Iris pigment epithelial cell (primary cell): ENCODE measurements at places on chromosomes 3 and 15.

DNA sequence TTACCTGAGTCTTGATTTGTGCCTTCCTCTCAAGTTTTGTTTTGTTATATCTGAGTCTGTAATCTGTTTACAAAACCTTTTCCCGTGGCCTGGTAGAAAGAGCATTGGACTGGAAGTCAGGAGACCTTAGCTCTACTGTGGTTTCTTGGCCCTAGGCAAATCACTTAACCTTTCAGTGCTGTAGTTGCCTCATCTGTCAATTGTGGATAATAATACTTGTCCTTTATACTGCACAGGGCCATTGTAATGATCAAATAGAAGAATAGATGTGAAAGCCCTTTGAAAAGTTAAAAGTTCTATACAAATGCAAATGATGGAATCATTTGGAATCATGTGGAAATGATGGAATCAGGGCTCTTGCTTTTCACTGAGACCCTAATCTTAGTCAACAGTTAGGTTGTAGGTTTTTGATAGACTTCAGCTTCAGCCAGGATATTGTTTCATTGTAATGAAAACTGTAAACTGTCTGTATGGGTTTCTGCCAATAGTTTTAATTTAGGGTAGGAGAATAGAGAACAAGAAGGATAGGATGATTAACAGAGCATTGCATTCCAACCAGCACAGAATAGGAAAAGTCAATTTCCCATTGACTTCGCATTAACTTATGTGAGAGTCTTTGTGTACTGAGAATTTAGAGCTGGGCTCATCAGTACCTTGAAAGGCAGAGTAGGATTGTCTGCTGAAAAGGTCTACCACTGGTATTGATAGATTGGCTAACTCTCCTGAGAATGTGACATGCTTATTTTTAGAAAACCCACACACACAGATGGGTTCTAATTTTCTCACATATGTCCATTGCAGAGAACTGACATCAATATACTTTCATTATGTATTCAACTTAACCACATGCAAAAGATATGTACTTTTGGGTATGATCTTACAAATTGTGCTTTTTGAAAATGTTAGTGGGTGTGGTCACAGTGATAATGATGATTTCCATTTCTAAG is 21.8 kb downstream of the MAP2K5 start:
- DNase-seq: no peak

DNA sequence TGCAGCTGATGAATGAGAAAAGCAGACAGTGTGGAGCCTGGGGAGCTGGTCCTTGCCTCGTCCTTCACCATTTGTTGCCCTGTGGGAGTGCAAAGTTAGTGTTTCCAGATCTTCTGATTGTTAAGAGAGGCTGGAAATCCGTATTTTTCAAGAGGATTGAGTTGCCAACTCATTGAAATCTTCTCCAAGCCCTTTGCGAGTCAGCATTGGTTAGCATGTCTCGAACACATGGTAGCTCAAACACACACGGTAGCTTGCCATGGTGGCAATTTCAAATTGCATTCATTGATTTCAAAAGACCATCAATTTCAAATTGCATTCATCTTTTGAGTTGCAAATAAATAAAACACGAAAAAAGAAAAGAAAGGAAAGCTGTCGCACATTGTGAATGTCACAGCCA is 70.7 kb downstream of the SLCO3A1 start:
- DNase-seq: no peak

DNA sequence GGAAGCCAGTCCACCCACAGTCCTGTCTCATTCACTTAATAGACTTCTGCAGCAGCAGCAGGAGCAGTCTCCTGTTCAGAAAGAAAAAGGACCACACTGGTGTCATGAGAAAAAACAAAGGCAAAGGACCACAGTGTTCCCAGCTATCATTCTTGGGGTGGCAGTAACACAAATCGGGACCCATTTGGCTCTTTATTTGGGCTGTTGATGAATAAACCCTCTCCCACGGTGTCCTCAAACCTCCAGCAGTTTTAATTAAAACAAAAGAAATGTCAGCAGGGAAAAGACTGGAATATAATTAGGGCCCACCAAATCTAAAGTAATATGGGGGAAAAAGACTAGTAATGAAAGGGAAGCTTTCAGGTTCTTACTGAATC is 210.5 kb upstream of the SLC2A2 start:
- DNase-seq: no peak

- DNase-seq: peak; percentile 95
Measured at GRCh38 chr3:112653881-112654300, 12.9 kb upstream of the CCDC80 start.

GRCh38 chr3:13963137-13963886 is 83.4 kb upstream of the WNT7A start:
- no peak for DNase-seq

GRCh38 chr15:73240866-73241499 is 127.8 kb downstream of the HCN4 start:
- peak; percentile 57 for DNase-seq

- DNase-seq: no peak
Measured at GRCh38 chr3:195904368-195904767, 4.0 kb downstream of the TNK2 start.

DNA sequence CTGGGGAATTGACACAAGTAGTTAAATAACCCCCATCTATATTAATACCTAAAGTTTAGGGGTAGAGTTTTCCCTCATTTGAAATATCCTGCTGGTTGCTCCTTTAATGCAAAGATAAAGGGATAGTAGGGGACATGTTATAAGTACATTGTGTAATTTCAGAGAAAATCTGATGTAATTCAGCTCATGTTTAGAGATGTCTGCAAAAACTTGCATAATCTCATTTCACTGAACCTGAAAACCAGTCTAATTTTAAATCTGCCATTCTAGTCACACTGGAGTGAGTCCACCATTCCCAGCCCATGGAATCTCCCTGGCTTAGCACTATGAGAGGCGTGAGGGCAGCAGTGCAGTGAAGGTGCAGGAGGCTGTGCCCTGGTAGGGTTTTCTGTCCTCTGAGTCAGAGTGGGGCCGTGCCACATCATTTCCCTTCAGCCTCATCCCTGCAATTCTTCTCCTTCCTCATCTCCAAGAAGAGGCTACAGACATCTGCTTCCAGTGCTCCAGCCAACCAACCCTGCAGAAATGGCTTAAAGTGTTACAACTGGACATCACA is 246.3 kb upstream of the UMPS start:
- DNase-seq: no peak

DNA sequence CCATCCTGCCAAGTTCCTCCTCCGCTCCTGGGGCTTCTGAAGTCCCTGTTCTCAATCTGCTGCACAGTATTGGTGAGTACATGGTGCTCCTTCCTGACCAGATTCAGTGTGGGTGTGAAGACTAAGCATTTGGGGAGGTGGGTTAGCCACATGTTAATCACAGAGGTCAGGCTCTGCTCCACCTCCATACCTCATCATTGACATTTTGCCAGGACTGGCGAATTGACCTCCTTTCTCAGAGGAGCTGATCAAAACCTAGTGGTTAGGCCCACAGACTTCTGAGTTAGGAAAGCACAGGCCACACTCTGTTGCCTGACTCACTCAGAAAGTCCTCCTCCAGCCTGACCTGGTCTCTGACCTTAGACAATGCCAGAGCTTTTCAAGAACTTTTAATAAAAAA is 8.4 kb upstream of the RPS17 start:
- no peak for DNase-seq

GRCh38 chr15:85380812-85381642 is 624 bp downstream of the AKAP13 start:
- peak; percentile 46 for DNase-seq

- DNase-seq: peak; percentile 10
Measured at GRCh38 chr3:26712211-26713026, 89.8 kb downstream of the LRRC3B start.

GRCh38 chr3:46059432-46059831 is 32.1 kb upstream of the XCR1 start:
- no peak for DNase-seq

- no peak for DNase-seq
Measured at GRCh38 chr3:32698506-32698905, 13.5 kb downstream of the CNOT10 start.

GRCh38 chr3:102144063-102144462 is 290.8 kb upstream of the ZPLD1 start:
- DNase-seq: peak; percentile 31

DNA sequence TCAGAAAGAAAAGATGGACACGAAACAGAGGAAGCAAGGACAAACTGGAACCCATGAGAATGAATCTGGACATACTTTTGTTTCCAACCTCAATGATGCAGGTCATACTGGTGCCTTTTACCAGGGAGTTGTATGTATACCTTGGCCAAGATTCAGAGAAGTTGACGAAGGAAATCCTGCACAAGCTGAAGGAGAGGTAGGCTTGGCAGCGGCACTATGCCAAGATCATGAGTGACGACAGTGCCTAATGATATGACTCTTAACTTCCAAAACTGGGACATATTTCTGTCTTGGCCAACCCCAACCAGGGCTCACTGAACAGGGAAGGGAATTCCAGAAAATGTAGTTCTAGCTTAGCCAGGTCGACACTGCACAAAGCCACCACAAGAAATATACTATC is 149.2 kb upstream of the SLCO3A1 start:
- no peak for DNase-seq

GRCh38 chr3:142888099-142888480 is 793 bp downstream of the PCOLCE2 start:
- peak; percentile 27 for DNase-seq

- DNase-seq: peak; percentile 73
Measured at GRCh38 chr15:101439920-101440319, 49.6 kb downstream of the PCSK6 start.

- DNase-seq: no peak
Measured at GRCh38 chr3:12323237-12323636, 34.4 kb downstream of the PPARG start.

GRCh38 chr15:78092261-78093041 is at the start of gene SH2D7:
Gene SH2D7, plus strand, starts transcription at chr15:78092561. Its CDS starts 24 bp downstream, at chr15:78092585.
- no peak for DNase-seq

DNA sequence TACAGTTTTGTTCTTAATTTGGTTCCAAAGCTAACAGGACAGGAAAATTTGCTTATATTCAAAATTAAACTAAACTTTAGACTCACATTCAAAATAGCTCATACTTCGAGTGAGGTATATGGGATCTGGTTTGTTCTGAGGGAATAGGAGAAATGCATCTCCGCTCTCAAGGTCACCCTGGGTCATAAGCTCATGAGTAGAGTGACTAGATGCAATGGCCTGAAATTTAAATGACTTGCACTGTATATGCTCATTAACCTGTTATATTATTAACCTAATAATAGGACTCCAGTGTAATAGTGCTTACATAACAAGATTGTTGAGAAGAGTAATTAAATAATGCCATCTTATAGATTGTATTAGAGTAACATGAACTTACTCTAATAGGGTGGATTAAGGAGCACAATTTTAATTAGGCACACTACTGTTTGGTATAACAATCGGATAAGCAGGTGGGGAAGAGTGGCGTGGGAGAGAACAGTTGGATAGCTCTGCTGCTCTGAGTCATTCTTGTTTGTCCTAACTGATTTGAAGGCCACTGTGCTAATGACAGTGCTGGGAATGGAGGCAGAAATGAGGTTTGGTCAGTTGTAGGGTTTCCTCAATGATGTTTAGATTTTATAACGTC is 5.2 kb downstream of the NKTR start:
- peak; percentile 41 for DNase-seq

DNA sequence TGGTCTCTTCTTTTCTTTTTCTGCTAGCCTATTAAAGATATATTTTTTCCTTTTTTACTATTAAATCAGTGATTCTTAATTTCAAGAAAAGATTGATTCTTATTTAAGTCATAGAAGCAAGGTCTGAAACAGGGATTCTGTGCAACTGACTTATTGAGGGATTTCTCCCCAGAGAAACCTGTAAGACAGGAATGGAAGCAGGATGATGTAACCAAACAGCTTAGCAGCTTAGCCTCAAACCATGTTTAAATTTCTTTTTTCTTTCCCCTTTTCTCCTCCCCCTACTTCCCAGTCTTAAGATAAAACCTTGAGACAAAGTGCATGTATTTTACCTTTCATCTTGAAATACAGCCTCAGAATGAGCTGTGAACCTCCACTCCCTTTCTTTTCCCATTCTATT is 322.8 kb downstream of the NEK10 start:
- DNase-seq: no peak

- DNase-seq: peak; percentile 38
Measured at GRCh38 chr3:29426302-29427226, 145.7 kb downstream of the RBMS3 start.

- DNase-seq: peak; percentile 83
Measured at GRCh38 chr3:197270558-197271317, 27.7 kb downstream of the DLG1 start.

- no peak for DNase-seq
Measured at GRCh38 chr15:40310001-40310959, 2.5 kb upstream of the PLCB2 start.

GRCh38 chr15:76065245-76065644 is 5.5 kb downstream of the TMEM266 start:
- no peak for DNase-seq

DNA sequence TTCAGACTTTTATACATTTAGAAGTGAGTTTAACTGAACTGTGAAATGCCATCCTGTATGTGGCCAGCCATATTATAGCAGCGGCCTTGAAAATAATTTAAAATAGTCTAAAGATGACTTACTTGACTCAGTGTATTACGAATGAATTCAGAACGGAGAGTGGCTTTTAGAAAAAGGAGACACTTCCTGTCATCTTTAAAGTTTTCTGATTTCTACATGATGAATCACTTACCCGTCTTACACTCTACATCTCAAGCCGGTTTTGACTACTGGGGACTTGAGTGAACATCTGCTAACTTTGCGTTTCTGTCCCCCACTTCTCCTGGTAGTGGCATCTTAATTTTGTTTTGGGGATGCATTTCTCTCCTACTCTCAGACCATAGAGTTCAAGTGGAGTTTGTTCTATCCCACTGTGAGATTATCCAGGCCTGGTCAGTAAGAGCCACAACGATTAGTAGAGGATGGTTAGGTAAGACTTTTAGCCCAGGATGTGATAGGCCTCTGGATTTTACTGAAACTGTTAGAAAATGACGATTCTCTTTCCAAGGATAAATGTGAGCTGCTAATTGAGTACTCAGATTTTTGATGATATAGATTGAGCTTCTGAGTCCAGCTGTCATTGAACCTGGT is 175.4 kb upstream of the CADPS start:
- peak; percentile 31 for DNase-seq

DNA sequence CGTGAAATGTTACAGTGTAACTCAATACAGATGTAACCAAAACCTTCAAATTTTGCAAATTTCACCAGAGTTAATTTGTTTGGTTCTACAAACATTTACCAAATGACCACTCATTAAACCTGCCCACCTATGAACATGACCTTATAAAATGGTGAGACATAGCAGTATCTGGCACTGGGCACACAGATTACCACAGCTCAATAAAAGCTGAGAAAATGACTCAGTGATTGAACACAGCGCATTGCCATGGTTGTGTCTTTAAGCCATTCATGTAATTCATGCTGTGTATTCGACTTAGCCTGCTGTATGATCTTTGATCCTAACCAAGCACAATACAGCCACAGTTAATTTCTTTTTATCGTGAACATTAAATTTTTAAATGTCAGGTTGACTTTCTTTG is 11.3 kb downstream of the PPARG start:
- no peak for DNase-seq
